ENCODE measurements at places on chromosomes 1 and 21. TPM values are rescaled to one million over a fixed set of nuclear protein-coding genes. Genes with fewer than 3 reads are reported as not detected.

RRP1B gene
- 9.9 TPM for total RNA-seq

SLC44A5 gene
- total RNA-seq, result 0.27 TPM

GPR37L1 gene
- total RNA-seq, result 0.07 TPM

CFHR5 gene
- not detected for total RNA-seq

SEMA6C gene
- total RNA-seq, result 55.1 TPM

FCAMR gene
- total RNA-seq, result not detected

PRPF38B gene
- 20.8 TPM for total RNA-seq

CATSPER4 gene
- total RNA-seq, result not detected

SLC37A1 gene
- 4.0 TPM for total RNA-seq

WDR64 gene
- not detected for total RNA-seq

RPE65 gene
- total RNA-seq, result not detected

ILDR2 gene
- 1.6 TPM for total RNA-seq

ARHGAP29 gene
- total RNA-seq, result 25.9 TPM

APOBEC4 gene
- total RNA-seq, result not detected

CFAP45 gene
- 1.7 TPM for total RNA-seq

TPTE gene
- not detected for total RNA-seq

OR2G6 gene
- not detected for total RNA-seq

PGBD5 gene
- 16.1 TPM for total RNA-seq

IGSF9 gene
- 0.79 TPM for total RNA-seq

DPT gene
- total RNA-seq, result 35.3 TPM

CYP4A22 gene
- total RNA-seq, result not detected

GPN2 gene
- 16.4 TPM for total RNA-seq

ADPRS gene
- 16.9 TPM for total RNA-seq

MMEL1 gene
- not detected for total RNA-seq

FNDC5 gene
- total RNA-seq, result 156 TPM

KRTAP22-1 gene
- not detected for total RNA-seq

SPATA46 gene
- not detected for total RNA-seq

SCP2 gene
- 144 TPM for total RNA-seq

GBP6 gene
- not detected for total RNA-seq

ATAD3A gene
- 18.3 TPM for total RNA-seq

MAP3K21 gene
- 0.50 TPM for total RNA-seq

GABRD gene
- total RNA-seq, result 0.20 TPM

KRTAP7-1 gene
- total RNA-seq, result not detected

LCE3D gene
- total RNA-seq, result not detected

NBPF6 gene
- not detected for total RNA-seq

C1orf185 gene
- not detected for total RNA-seq

TCP10L gene
- 2.9 TPM for total RNA-seq

ARID4B gene
- total RNA-seq, result 18.3 TPM
